LHCN-M2 (cell line): ENCODE measurements at places on chromosomes 3 and 15.

DNA sequence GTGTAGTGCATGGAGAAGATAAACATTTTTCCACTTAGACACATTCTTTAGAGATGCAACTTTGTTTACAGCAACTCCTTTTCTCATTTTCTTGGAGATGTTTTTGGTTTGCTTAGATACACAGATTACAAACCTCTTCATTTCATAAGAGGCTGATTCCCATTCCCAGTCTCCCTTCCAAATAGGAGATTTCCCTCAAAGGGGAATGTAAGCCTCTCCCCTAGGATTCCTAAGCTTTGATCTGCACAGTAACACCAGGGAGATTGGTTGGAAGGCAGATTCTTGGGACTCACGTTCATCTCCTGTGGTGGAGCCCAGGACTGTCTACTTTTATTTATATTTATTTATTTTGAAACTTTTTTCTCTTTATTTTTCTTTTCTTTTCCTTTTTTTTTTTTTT is 63.2 kb downstream of the MCTP2 start:
- no peak for DNase-seq

DNA sequence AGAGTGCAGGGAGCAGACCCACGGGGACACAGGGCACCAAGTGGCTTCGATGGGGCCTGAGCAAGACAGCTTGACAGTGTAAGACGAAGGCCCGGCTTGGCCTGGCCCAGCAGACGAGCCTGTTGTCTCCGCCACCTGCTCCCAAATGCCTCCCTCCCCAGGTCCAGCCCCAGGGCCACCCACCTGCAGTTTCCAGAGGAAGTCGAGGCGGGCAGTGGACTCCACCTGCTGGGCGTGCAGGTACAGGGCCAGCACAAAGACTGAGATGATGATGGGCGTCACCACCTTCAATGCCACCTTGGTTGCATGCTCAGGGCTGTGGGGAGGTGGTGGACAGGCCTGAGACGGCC is 94.1 kb downstream of the SEC22A start:
- no peak for DNase-seq

DNA sequence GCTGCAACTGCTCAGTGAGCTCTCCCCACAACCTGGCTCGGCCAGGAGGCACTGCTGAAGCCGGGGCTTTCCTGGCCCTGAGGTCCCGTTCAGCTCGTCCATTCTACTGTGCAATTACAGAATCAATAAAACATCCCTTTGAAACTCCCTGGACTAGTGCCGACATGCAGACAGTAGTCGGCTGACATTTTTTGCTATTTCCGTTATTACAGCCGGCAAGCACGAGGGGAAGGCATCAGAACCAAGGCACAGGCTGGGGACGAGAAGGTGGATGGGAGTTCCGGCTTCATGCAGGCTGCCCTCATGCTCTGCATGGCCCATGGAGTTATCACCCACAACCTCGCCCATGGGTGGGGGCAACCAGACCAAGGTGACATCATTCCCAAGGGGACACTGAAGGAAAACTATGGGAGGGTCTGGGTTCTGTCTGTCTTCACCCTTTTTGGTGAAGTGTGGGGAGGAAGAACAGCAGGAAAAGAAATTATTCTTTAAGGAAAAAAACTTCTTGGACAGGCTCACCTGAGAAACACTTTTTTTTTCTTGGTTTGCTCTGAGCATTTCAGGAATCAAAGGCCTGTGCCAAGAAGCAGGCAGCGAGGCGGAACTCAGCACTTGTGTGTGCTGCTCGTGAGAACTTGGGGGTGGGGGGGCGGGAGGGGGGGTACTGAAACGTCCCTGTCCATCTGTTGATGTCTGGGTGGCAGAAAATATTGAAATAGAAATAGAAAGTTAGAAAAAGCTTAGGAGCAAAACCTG is 154.5 kb downstream of the FOXP1 start:
- DNase-seq, result no peak

- no peak for DNase-seq
These were observed 460.4 kb upstream of the SGO1 start for GRCh38 chr3:20646425-20646824.

- DNase-seq, result no peak
These were observed 102.6 kb upstream of the IL12A start for GRCh38 chr3:159886050-159886449.
